ENCODE measurements at places on chromosomes 4 and X. TPM values are rescaled to one million over a fixed set of nuclear protein-coding genes. Genes with fewer than 3 reads are reported as not detected.

The PPP4R3C gene
- total RNA-seq: not detected

The DDX53 gene
- not detected for total RNA-seq

DNA sequence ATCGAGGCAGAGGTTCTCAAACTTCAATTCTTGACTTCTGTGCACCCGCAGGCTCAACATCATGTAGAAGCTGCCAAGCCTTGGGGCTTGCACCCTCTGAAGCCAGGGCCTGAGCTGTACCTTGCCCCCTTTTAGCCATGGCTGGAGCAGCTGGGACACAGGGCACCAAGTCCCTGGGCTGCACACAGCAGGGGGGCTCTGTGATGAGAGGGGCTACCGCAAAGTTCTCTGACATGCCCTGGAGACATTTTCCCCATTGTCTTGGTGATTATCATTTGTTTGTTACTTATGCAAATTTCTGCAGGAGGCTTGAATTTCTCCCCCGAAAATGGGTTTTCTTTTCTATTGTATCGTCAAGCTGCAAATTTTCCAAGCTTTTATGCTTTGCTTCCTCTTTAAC lies 4.9 kb upstream of the MAGEB17 start:
- no peaks in the 10 kb centered on the region for H3K4me1 ChIP-seq
- no peaks in the 10 kb centered on the region for H3K36me3 ChIP-seq
- no peak overlapping the region for H3K4me3 ChIP-seq
- DNase-seq: no peak
- H3K27ac ChIP-seq: no peak overlapping the region

GRCh38 chr4:125389713-125390112 lies 75.0 kb downstream of the FAT4 start:
- peaks cover 21% of the 10 kb centered on the region for H3K4me1 ChIP-seq
- H3K27ac ChIP-seq: peak overlapping the region; percentile 87
- H3K4me3 ChIP-seq: no peak overlapping the region
- no peaks in the 10 kb centered on the region for H3K27me3 ChIP-seq
- peak; percentile 68 for DNase-seq

DNA sequence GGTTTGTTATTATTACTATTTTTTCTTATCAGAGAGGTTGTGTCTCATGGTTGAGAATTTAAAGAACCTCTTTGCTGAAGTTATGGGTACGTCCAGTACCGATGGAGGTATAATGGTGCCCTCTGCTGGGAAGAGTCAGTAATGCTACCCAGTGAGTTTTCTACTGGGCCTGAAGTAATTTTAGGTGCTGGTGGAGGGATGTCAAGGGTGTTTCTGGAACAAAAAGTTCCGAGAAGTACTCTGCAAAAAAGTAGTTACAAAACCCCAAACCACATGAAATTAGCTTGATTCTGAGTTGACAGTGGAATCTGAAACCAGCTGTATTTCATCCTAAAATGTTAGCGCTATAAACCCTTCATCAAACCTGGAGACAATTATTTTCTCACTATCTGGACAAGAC lies 102.5 kb upstream of the MID1 start:
- no peak overlapping the region for H3K4me3 ChIP-seq
- H3K36me3 ChIP-seq: no peaks in the 10 kb centered on the region

GRCh38 chrX:150692296-150692695 lies 900 bp upstream of the MTMR1 start:
- no peaks in the 10 kb centered on the region for H3K36me3 ChIP-seq
- DNase-seq: no peak

GRCh38 chr4:108049406-108049805 lies 59.7 kb downstream of the HADH start:
- H3K4me1 ChIP-seq: no peaks in the 10 kb centered on the region
- DNase-seq: no peak
- H3K4me3 ChIP-seq: no peak overlapping the region
- H3K27ac ChIP-seq: no peak overlapping the region
- no peaks in the 10 kb centered on the region for H3K36me3 ChIP-seq

DNA sequence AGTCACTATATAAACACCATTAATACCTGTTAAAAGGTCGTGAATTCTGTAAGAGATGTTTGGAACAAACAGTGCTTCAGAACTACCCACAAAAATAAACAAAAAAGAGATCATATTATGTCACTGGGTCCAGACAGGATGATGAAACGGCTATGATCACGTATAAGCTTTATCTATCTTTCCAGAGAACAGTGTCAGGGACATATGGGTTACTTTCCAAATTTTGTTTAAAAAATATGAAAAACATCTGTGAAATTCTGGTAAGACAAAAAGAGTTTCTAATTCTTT lies 90.0 kb downstream of the SORBS2 start:
- H3K27ac ChIP-seq: no peak overlapping the region
- no peaks in the 10 kb centered on the region for H3K36me3 ChIP-seq
- H3K4me1 ChIP-seq: no peaks in the 10 kb centered on the region
- no peak for DNase-seq

DNA sequence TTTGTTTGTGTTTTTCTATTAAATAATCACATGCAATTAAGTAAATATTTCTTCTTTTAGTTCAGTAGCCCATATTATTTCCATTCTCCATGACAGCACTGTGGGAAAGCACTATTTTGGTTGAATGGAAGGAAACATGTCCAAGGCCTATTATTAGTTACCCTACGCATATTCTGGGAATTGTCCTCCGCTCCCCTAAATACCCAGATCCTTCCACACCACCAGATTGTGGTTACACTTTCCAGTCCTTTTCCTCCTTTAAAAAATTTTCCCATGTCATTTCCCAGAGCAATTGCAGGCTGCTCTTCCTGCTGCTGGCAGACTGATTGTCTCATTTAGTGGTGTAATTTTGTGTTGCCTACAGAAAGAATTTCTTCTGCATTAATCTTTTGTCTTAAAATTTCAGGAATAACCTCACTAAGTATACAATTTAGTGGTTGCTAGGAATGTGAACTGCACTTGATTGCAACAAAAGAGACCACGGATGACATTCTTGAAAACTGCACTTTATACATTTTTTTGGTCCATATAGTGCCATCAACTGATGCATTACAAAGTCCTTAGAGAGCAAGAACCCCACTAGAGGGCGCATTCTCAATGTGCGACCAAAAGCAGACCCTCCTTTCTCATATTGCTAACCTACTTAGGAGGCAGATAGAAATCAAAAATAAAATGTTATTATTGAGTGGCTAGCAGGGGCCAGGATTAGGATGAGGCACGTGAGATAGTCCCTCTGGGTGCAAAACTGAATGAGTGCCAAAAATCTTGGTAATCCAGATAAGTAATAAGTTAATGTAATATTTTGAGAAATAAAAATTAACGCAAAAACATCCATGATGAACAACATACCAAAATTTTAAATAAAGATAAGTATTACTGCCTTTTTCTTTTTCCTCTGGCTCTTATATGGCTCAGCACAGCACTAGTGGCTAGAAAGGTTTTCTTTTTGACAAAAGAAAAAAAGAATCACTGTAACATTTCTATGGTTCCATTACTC lies 98.8 kb upstream of the IQCM start:
- peak; percentile 25 for DNase-seq
- H3K4me1 ChIP-seq: no peaks in the 10 kb centered on the region
- H3K27me3 ChIP-seq: no peaks in the 10 kb centered on the region
- no peak overlapping the region for H3K27ac ChIP-seq

DNA sequence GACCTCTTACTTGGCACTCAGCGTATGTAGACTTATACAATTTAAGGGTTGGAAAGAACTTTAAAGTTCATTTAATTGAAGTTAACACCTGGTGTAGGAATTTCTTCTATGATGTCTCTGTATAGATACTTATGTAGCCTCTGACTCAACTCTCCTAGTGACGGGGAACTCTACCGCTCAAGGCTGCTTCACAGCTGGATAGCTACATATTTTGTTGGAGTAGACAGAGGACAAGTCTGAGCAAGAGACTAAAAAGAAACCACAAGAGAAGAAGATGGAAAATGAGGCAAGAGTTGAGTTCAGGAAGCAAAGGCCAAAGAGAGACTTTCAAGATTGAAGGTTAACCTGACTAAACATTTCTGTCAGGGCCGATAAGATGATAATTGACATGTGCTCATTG lies 52.6 kb downstream of the GPR50 start:
- peaks cover 3% of the 10 kb centered on the region for H3K27me3 ChIP-seq
- DNase-seq: no peak
- no peak overlapping the region for H3K4me3 ChIP-seq
- no peaks in the 10 kb centered on the region for H3K4me1 ChIP-seq

DNA sequence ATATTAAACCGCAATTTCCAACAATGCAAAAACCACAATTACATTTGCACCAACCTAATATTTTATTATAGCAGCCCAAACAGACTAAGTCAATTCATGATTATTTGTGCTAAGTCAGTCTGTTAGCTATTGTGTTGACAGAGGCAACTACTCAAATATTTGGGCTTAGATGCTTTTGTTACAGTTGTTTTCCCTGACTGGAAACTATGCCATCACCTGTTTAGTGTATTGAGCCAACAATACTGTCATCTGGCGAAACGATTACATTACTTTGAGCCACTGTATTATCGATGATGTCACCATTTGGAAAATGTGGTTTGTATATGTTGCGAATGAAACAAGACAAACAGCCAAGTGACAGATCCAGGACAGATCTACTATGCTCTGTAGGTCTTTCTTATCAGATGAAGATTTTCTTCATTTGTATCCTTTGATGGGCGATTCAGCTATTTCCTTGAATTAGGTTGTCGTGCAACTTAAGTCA lies 38.7 kb upstream of the INTS6L start:
- no peak for DNase-seq
- no peaks in the 10 kb centered on the region for H3K4me1 ChIP-seq
- H3K4me3 ChIP-seq: no peak overlapping the region
- H3K27me3 ChIP-seq: no peaks in the 10 kb centered on the region
- no peak overlapping the region for H3K27ac ChIP-seq

The IL15 gene
- total RNA-seq: 2.7 TPM

- no peak overlapping the region for H3K27ac ChIP-seq
- no peaks in the 10 kb centered on the region for H3K36me3 ChIP-seq
- H3K27me3 ChIP-seq: no peaks in the 10 kb centered on the region
- no peak for DNase-seq
Observed at GRCh38 chr4:79281566-79282359, 44.1 kb downstream of the NAA11 start.

DNA sequence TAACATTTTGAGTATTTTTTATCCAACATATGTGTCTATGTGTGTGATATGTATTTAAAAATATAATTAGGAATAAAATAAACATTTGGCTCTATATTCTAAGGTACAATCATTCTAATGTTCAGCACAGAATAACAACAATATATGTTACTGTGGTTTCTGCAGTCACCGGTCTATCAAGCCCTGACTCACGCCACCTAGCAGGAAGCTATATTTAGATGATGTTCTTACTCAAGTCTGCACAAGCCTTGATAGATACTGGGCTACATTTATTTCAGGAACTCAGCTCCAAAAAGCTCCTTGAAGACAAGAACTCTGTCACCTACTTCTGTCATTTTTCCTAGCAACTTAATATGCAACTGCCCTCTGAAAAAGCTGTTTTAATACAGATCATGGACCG lies 152.0 kb upstream of the FTHL17 start:
- H3K36me3 ChIP-seq: no peaks in the 10 kb centered on the region
- no peaks in the 10 kb centered on the region for H3K4me1 ChIP-seq
- H3K27ac ChIP-seq: no peak overlapping the region
- no peak for DNase-seq

The GATA1 gene
- 0.23 TPM for total RNA-seq

- H3K4me3 ChIP-seq: peak overlapping the region; percentile 80
- peaks cover 3% of the 10 kb centered on the region for H3K36me3 ChIP-seq
- H3K27ac ChIP-seq: peak overlapping the region; percentile 82
- no peak for DNase-seq
- no peaks in the 10 kb centered on the region for H3K27me3 ChIP-seq
Observed at GRCh38 chr4:48778431-48779094, 1.5 kb downstream of the FRYL start.

DNA sequence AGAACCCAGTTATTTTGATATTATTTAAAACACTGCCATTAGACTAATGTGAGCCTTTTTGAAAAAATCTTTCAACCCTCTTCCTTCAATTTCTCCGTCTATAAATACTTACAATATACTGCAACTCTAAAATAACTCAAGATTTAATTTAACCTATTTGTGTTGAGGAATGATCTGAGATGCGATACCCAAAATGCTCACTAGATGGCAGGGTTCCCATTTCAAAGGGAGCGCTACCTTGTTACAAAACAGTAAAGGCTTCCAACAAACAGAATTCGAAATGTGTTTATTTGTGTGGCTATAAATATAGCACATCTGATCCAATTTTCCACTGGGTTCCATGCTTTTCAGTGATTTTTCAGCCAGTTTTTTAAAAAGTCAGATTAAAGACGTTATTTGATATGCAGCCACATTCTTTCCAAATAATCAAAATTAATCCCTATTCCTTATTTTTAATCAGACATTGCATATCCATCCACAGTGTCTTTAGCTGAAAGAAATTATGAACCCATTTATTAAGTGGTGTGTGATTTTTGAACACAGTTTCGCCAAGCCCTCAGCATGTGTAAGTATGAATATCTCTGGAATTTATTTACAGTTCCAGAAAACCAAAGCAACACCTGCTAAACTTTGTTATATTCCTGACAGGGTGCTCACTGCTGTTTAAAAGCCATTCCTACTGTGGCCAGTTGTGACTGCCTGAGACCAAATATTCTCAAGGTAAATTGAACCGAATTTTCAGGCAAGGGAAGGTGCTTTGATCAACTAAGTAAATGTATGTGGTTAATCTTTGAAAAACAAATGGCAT lies 668.0 kb upstream of the LCORL start:
- no peaks in the 10 kb centered on the region for H3K27me3 ChIP-seq
- H3K36me3 ChIP-seq: no peaks in the 10 kb centered on the region
- peak; percentile 28 for DNase-seq
- no peaks in the 10 kb centered on the region for H3K4me1 ChIP-seq
- no peak overlapping the region for H3K27ac ChIP-seq

Measured in Panc1 (cell line).